ENCODE measurements at places on chromosomes 16 and 17.

GRCh38 chr16:89230255-89230654, 12.8 kb downstream of the ZNF778 start:
- no peak for DNase-seq

- DNase-seq, result no peak
Observed at GRCh38 chr17:42617956-42618431, 8.5 kb downstream of the TUBG1 start.

DNA sequence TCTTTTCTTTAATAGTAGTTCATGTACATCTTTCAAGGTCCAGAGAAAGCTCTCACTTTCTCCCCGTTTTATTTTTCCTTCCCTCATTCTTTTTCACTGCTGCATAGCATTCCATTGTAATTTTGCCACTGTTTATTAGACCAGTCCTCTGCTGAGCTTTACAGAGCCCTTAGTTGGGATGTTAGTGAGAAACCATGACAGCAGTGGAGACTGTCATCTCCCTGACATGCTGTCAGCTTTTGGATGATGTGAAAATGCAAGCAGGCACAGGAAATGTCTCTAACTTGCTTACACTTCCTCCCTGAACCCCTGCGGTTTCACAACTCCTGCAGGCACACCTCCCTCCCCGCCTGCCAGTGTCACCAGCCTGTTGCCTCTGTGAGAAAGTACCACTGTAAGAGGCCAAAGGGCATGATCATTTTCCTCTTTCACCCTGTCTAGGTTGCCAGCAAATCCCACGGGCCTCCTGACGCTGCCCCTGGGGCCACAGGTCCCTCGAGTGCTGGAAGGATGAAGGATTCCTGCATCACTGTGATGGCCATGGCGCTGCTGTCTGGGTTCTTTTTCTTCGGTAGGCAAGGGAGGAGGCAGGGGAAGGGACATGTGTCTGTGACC, at the start of gene ITGAL:
Gene ITGAL, plus strand, starts transcription at position 415 of the 615 bp plus-strand sequence. Its CDS starts 96 bp downstream, at position 511.
- peak; percentile 52 for DNase-seq

- peak; percentile 88 for DNase-seq
Observed at GRCh38 chr17:76506408-76507345, 5.5 kb upstream of the RHBDF2 start.

GRCh38 chr17:74759941-74760340, 11.5 kb downstream of the NHERF1 start:
- DNase-seq, result no peak

- DNase-seq, result no peak
Observed at GRCh38 chr17:76952402-76952801, 84.2 kb downstream of the MGAT5B start.

- DNase-seq, result no peak
Observed at GRCh38 chr16:75394941-75395340, 38.4 kb downstream of the CFDP1 start.

DNA sequence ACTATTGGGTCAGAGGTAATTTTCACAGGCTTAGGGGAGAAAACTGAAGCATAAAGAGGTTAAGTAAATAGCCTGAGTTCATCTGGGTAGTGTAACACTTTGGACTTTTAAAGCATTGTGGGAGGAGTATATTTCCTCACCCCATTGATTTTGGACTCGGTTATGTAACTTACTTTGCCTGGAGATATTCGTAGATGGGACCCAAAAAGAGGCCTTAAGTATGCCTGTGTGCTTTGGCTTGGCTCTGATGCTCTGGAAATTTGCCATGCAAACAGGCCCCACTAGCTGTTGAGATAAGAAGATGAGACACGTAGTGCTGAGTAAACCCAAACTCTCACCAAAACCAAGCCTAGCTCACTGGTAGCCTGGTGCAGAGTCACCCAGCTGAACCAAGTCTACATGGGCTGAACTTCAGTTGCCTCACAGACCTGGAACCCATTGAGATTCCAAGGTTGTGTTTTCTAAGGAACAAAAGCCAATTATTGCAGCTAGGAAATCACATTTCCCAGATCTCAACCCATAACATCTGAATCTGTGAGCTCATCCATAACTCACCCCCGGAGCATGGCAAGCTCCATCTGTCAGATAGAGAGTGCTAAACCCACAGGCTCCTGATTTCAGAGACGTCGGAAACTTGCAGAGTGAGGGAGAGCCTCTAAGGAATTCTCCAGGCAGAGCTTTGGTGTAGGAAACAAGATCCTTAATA, 536.0 kb upstream of the C16orf82 start:
- DNase-seq, result no peak
